Caco-2 (cell line): ENCODE measurements at places on chromosomes 5 and 9. TPM values are rescaled to one million over a fixed set of nuclear protein-coding genes. Genes with fewer than 3 reads are reported as not detected.

TLX3 gene
- not detected in 2 replicates for total RNA-seq

SLC6A7 gene
- total RNA-seq = not detected in 2 replicates

SHOC1 gene
- not detected in 2 replicates for total RNA-seq

IL13 gene
- not detected in 2 replicates for total RNA-seq

DMRTA1 gene
- 0.07 and 0.14 TPM in 2 replicates for total RNA-seq

EPB41L4B gene
- total RNA-seq = 14.7 and 16.3 TPM in 2 replicates

ZCCHC7 gene
- total RNA-seq = 22.0 and 23.2 TPM in 2 replicates

ADAMTSL2 gene
- 0.46 and 0.68 TPM in 2 replicates for total RNA-seq

GABRG2 gene
- 0.86 and 1.9 TPM in 2 replicates for total RNA-seq

MEGF10 gene
- total RNA-seq = not detected in 2 replicates

PIP5KL1 gene
- 2.3 and 3.8 TPM in 2 replicates for total RNA-seq

PCDHGB2 gene
- total RNA-seq = 1.00 and 1.3 TPM in 2 replicates

ECM2 gene
- total RNA-seq = not detected in 2 replicates

OR1Q1 gene
- total RNA-seq = not detected in 2 replicates

IFNE gene
- total RNA-seq = 0.34 and 1.00 TPM in 2 replicates

IFNA13 gene
- total RNA-seq = not detected in 2 replicates

GRIN1 gene
- total RNA-seq = 1.9 and 3.7 TPM in 2 replicates

DNAI1 gene
- total RNA-seq = 0.52 and 0.67 TPM in 2 replicates

EIF4EBP3 gene
- total RNA-seq = 7.6 and 8.0 TPM in 2 replicates

SPARC gene
- 16.1 and 22.7 TPM in 2 replicates for total RNA-seq

TAF1L gene
- not detected in 2 replicates for total RNA-seq

HRCT1 gene
- total RNA-seq = not detected in 2 replicates

TNFSF8 gene
- 0.20 TPM in 1 of 2 replicates, not detected in the other for total RNA-seq

SLC1A1 gene
- 43.3 and 53.1 TPM in 2 replicates for total RNA-seq

SV2C gene
- not detected in 2 replicates for total RNA-seq

ENTPD2 gene
- total RNA-seq = 2.9 and 3.4 TPM in 2 replicates
